Esophagus muscularis mucosa (tissue), 4 donors: ENCODE measurements at places on chromosomes 13 and 19.

DNA sequence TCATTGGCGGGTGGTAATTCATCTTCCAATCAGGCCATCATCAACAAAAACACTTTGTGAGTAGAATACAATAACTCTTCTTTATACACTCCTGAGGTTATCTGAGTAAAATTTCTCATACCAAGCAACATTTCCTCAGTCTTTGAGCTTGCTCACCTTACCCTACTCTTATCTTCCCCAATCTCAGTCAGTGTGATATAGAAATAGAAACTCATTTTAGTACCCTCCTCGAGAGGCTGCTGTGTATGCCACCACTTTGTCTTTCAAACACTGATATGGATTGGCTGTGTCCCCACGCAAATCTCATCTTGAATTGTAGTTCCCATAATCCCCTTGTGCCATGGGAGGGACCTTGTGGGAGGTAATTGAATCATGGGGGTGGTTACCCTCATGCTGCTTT lies 209.7 kb downstream of the RBM26 start:
- H3K36me3 ChIP-seq: no peaks in the 10 kb centered on the region
- H3K27me3 ChIP-seq: no peaks in the 10 kb centered on the region

DNA sequence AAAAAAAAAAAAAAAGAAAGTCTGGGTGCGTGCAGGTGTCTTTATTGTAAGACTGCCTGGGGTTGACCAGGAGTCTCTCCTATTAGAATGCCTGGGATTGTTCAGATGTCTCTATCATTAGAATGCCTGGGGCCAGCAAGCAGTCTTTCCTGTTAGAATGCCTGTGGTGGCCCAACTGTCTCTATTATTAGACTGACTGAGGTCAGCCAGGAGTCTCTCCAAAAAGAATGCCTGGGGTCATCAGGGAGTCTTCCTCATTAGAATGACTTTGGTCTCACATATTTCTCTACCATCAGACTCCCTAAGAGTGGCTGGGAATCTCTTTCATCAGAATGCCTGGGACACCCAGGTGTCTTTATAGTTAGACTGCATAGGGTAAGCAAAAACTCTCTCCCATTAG lies 1577.5 kb downstream of the UQCRFS1 start:
- H3K4me1 ChIP-seq: no peaks in the 10 kb centered on the region
- H3K4me3 ChIP-seq: no peak overlapping the region
- no peaks in the 10 kb centered on the region for H3K36me3 ChIP-seq
- H3K27ac ChIP-seq: no peak overlapping the region
- no peaks in the 10 kb centered on the region for H3K27me3 ChIP-seq
- DNase-seq: no peak

GRCh38 chr19:4374498-4375163 lies 25.7 kb downstream of the SH3GL1 start:
- peaks cover 96% of the 10 kb centered on the region for H3K4me1 ChIP-seq
- peak; percentile 93 for DNase-seq
- peak overlapping the region; percentile 91 for H3K27ac ChIP-seq
- peak overlapping the region; percentile 11 for H3K4me3 ChIP-seq
- no peaks in the 10 kb centered on the region for H3K36me3 ChIP-seq
- no peaks in the 10 kb centered on the region for H3K27me3 ChIP-seq

DNA sequence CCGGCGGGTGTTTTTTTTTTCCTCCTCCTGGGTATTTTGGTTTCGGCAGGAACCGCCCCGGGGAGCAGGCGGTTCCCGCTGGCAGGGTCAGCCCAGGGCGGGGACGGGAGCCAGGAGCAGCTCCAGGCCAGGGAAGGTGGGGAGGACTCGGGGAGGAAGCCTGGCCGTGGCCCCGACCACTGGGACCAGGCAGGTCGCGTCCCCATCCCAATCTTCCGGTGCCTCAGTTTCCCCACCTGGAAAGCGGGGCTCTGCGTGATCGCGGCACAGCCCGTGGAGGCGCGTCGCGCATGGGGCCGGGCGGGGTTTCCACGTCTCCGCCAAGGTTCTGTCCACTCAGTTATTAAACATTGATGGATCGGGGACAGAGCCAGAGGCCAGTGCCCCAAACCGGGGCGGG lies 34.8 kb downstream of the IL12RB1 start:
- peak overlapping the region; percentile 79 for H3K27ac ChIP-seq
- peak overlapping the region; percentile 23 for H3K4me3 ChIP-seq
- peaks cover 34% of the 10 kb centered on the region for H3K4me1 ChIP-seq
- DNase-seq: no peak
- no peaks in the 10 kb centered on the region for H3K27me3 ChIP-seq
